ENCODE measurements at places on chromosomes 7 and 10. TPM values are rescaled to one million over a fixed set of nuclear protein-coding genes. Genes with fewer than 3 reads are reported as not detected.

The CYP2W1 gene
- not detected for total RNA-seq

The OR13A1 gene
- not detected for total RNA-seq

The GOLGA7B gene
- 17.7 TPM for total RNA-seq

The IKZF1 gene
- total RNA-seq, result 3.0 TPM

The FOXP2 gene
- total RNA-seq, result 19.2 TPM

The ZNF777 gene
- total RNA-seq, result 4.4 TPM

The AKR1D1 gene
- not detected for total RNA-seq

The PLEKHS1 gene
- total RNA-seq, result not detected

The ZNF467 gene
- total RNA-seq, result 1.2 TPM
